ENCODE measurements at places on chromosomes 11 and 22.

DNA sequence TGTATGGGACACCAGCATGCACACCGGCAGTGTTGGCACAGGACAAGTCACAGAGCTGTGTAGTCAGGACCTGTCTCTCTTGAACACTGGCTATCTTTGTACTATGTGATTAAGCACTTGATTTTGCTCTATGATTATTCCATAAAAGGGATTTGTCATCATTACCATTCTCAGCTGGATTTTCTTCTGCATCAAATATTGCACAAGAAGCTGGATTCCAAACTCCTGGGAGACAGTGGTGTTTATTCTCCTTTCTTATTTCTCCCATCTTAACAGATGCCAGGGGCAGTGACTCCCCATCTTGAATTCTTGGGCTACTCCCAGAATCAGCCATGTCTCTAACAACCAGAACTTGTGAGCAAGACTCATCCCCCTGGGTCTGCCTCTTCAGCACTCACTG lies 62.5 kb upstream of the GNAZ start:
- no peak for DNase-seq

DNA sequence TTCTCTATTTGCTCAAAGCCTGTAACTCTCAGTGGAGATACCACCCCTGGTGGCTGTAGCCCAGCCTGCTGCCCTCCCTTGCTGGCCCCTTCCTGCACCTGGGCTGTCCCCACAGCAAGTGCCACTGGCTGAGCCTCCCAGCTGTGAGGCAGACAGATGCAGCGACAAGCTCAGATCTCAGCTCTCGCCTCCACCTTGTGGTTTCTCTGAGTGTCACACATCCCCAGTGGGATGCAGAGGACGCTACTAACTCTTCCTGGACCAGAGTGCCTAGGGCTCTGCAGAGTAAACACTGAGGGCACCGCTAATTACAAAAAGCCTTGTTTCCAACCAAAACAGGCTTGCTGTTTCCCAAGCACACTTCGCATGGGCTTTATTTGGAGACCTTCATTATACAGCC lies 8.9 kb downstream of the YPEL1 start:
- DNase-seq, result no peak

DNA sequence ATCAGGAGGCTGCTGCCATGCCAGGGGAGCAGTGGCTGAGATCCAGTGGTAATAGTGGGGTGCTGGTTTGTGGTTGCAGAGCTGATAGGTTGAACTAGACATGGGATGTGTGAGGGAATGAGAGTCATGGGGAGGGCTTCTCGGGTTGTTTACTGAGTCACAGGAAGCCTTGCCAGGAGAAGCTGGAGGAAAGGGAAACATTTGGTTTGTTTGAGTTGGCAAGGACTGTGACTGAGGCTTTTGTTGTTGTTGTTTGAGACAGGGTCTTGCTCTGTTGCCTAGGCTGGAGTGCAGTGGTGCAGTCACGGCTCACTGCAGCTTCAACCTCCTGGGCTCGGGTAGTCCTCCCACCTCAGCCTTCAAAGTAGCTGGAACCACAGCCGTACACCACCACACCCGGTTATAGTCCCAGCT lies 49.3 kb downstream of the CABIN1 start:
- DNase-seq, result peak; percentile 44

DNA sequence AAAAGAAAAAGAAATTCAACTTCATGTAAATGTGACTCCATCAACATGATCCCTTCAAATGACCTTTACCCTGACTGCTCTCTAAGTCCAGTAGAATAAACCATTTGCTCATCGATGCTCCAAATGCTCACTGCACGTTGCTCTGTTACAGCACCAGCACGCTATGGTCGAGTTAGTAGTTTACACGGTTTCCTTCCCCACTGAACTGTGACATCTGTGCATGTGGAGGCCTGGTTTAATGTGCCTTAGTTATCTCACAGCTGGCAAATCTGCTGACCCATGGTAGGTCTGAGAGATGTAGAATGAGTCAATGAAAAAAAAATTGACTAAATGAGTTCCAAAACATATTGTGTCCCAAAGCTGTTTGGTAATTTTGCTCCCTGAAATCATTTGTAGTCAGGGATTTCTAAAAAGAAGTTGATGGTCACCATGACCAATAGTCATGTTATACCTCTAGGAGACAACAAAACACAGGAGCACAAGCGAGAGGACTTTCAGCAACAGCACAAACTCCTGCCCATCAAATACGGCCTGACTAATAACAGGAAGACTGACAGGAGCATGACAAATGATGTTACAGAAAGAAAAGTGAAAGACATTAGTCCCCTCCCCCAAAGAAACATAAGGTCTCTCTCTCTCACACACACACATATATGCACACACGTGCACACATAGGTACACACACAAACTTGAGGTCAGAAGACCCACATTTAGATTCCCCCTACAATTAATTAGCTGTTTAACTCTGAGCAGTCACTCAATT lies 624.5 kb downstream of the OPCML start:
- DNase-seq, result no peak

DNA sequence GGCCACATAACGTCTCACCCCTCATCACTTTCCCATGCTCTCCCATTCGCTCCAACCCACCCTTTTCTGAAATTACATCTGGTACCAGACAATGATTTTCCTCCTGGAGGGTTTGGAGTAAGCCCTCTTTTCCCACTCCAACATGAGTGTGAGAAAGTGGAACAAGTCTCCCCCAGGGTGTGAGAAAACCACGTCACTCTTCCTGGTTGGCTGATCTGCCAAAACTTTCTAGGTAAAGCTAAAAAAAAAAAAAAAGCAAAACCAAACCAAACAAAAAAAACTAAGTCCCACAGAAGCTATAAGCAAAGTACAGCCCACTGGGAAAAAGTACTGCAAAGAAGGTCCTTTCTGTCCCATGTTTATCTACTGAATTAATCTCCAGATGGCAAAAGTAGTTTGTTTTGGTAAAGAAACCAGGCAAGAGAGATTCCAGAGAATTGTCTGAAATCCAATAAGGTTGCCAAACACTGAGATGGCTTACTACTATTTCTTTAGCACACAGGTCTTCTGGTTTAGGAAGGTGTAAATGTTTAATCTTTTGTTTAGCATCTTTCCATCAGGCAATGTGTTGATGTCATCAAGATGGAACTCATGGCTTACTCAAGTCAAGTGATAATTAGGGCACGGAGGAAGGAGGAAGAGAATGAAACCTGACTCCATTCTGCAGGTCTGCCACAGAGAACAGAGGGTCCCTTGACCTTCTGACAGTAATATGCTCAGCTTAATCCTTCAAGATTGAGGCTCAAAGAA lies 395.6 kb downstream of the LARGE1 start:
- DNase-seq, result no peak

GRCh38 chr11:79028225-79028624 lies 412.6 kb downstream of the TENM4 start:
- DNase-seq, result no peak

DNA sequence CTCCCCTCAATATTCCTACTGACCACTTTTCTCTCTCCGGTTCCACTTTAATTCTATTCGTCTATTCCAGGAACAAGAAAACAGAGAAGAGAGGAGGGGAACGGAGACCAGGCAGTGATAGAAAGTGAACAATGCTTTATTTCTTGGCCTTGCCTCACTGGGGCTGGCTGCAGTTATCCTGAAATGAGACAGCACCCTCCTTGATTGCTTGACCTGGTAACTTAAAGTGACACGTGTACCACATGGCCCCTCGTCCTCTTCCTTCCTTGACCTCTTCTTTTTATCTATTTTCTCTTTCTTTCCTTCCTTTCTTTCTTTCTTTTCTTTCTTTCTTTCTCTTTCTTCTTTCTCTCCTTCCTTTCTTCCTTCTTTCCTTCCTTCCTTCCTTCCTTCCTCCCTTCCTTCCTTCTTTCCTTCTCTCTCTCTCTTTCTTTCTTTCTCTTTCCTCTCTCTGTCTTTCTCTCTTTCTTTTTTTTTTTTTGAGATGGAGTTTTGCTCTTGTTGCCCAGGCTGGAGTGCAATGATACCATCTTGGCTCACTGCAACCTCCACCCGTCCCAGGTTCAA lies 52.8 kb upstream of the CLMP start:
- no peak for DNase-seq

GRCh38 chr11:36030731-36031281 lies 86.9 kb downstream of the LDLRAD3 start:
- DNase-seq, result no peak

DNA sequence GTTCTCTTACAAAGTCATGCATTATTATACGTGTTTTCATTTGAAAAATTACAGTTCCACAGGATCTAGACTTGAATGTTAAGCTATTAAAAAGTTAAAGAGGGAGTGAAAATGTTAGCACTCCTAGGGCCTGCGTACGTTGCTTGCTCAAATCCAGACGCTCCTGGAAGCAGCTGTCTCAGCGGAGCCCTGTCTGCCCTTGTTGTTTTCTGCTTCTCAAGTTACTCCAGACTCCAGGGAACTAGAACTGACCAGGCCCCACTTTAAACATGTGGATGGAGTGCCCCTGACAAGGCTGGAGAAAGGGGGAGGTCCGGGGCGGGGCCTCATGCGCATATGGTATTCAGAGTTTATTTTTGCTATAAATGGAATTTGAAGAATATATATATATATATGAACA lies 9.6 kb downstream of the PARVB start:
- DNase-seq, result no peak

- no peak for DNase-seq
These were observed 122.2 kb downstream of the DDX10 start for GRCh38 chr11:108787105-108787504.

DNA sequence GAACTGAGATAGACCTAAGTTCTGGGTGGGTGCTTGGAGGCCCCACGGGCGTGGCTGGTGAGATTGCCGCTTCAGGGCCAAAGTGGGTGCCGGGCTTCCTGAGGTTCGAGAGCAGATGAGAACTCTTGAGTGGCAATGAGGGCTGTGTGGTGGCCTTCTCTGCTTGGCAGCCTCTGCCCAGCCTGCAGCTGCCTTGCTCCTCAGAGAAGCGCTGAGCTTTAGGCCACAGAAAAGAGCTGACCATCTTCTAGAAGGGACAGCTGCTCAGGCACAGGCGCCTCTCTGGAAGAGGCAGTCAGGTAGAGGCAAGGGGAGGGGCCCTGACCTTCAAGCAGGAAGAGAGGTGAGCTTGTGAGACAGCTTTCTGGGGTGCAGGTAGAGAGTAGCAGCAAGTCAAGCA lies 72.8 kb downstream of the MED15 start:
- DNase-seq, result no peak

GRCh38 chr11:131391176-131391575 lies 20.8 kb downstream of the NTM start:
- no peak for DNase-seq

- peak; percentile 8 for DNase-seq
These were observed 69.8 kb upstream of the KCNQ1OT1 start for GRCh38 chr11:2769409-2770095.

All from testis (tissue), 5 donors.